ENCODE measurements at places on chromosomes 11 and 22.

DNA sequence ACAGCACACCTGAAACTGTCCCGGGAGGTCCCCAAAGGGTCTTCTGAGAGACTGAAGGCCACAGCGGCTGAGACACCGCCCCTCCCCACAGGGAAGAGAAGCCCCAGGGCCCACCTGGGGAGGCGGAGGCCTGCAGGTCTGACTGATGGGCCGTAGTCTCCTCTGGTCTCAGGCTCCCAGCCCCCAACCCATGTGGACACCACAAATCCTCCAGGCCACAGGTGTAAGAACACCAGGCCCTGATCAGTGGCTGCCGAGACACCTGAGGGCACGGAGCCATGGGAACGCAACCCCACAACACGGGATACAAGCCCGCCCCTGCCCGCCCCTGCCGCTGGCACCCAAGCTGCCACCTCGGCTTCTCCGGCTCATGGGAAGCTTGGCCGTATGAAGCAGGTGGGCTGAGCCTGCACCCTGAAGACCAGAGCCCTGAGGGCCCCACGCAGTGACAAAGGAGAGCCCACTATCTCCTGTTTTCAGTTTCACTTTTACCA, 46.3 kb downstream of the BRD1 start:
- DNase-seq: no peak

DNA sequence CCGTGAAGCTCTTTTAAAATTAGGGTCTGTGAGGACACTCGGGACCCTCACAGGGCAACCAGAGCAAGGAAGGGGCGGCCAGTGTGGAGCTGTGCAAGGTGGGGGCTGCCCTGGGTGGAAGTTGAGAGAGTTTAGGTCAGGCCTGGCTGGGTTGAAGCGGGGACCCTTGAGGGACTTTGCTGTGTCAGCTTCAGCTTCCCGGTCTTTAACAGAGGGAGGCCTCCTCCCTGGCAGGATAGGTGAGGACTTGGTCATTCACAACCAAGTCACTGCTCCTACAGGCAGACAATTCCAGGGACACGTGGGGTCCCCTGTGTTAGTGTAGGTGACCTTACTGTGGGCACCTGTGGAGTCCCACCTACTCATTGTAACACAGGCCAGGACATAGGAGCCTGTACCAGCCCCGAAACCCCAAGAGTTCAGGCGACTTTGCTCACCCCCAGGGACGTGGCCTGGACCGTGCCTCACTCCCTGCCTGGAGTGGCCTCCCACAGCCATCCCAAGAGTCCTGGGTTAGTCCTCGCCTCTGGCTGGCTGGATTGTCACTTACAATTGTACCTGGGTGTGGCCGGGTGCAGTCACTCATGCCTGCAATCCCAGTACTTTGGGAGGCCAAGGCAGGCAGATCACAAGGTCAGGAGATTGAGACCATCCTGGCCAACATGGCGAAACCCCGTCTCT, 18.8 kb upstream of the ARHGAP8 start:
- DNase-seq: no peak

DNA sequence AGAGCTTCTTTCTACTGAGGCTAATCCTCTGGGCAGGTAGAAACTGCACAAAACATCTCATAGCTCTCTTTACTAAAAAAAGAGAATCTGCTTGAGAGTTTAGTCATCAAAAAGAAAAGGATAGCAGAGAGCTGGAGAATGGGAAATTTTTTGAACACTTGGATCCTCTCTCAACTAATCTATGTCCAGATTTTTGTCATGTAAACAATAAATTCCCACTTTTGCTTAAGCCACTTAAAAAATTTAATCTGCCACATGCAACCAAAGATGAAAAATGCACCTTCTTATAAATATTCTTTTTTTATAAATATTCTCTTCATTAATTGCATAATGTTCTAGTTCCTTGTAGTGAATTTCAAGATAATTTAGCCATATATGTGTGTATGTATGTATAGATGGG, 10.5 kb downstream of the OR5D16 start:
- DNase-seq: no peak

- DNase-seq: no peak
Measured at GRCh38 chr11:123833095-123833494, 26.9 kb upstream of the OR6M1 start.

DNA sequence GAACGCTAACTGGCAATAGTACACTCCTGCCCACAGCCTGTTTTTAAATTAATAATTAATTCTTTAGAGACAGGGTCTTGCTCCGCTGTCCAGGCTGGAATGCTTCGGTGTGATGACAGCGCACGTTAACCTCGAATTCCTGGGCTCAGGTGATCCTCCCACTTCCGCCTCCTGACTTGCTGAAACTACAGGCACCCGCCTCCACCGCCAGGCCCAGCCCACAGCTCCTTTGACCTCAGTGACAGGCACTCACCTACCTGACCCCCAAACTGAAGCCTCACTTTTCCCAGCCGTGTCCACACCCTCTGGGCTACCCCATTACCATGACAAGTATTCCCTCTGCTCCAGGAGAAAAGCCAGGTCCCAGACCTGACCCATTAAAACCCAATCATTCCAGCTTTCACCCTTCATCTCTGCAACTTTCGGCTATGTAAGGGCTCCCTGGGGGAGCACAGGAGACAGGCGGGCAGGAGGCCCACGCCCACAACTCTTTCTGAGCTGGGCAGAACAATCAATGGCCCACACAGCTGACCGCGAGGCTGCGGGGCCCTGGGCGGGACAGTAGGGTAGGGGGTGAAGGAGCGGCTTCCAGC, 730 bp downstream of the LMNTD2 start:
- no peak for DNase-seq

DNA sequence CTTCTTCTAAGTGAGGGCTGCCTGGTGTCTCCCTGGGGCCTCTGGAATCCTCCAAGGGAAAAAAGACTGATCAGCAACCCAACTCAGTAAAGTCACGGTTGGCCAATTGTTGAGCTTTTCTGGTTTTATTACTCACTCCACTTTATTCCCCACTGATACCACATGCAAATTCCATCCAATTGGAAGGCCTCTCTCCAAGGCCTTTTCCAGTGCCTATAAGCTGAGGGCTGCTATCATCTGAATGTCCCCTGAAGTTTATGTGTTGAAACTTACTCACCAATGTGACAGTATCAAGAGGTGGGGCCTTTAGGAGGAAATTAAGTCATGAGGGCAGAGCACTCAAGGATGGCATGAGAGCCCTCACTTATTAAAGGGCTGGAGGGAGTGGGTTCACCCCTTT, 463.3 kb downstream of the BUD13 start:
- no peak for DNase-seq

DNA sequence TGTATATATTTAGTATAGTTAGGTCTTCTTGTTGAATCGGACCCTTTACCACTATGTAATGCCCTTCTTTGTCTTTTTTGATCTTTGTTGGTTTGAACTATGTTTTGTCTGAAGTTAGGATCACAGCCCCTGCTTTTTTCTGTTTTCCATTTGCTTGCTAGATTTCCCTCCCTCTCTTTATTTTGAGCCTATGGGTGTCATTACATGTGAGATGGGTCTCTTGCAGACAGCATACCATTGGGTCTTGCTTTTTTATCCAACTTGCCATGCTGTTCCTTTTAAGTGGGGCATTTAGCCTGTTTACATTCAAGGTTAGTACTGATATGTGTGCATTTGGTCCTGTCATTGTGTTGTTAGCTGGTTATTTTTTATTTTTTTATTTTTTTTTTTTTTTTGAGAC, 224.6 kb downstream of the INSC start:
- no peak for DNase-seq

GRCh38 chr11:76062733-76063132, 143.6 kb downstream of the WNT11 start:
- DNase-seq: no peak

DNA sequence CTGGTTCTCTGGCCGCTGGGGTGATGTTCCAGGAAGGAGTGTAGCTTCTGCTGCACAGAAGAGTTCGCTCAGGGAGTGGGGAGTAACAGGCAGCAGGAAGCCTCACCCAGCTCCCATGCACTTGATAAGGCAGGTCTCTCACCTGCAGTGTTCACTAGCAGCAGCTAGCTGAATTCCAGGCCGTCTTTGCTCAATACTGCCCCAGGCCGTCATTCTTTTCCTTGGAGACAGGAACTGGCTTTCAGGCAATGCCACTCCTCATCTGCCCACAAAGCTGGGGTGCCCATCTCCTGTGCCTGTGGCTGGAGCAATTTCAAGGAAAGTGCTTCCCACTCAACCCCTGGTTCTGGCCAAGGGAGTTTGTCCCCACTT, 66.1 kb downstream of the ARHGAP42 start:
- no peak for DNase-seq

DNA sequence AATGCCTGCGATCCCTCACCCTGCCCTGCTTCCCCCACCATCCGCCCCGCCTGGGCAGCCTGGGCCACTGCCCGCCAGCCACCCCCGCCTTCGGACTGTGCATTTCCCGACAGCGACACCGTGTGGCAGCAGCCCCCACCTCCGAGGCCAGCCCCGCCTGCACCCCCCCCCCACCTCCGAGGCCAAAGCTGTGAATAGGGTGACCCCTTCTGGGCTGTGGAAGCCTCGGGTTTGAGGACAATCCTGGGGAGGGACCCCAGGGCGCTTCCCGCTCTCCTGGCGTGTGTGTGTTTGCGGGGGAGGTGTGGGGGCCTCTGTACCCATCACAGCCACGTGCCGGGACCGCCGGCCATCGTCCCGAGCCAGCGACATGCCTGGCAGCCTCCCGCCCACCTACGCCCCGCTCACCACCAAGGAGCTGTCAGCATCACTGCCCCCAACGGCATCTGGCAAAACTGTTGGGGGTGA, 33.8 kb upstream of the PPARA start:
- peak; percentile 74 for DNase-seq

DNA sequence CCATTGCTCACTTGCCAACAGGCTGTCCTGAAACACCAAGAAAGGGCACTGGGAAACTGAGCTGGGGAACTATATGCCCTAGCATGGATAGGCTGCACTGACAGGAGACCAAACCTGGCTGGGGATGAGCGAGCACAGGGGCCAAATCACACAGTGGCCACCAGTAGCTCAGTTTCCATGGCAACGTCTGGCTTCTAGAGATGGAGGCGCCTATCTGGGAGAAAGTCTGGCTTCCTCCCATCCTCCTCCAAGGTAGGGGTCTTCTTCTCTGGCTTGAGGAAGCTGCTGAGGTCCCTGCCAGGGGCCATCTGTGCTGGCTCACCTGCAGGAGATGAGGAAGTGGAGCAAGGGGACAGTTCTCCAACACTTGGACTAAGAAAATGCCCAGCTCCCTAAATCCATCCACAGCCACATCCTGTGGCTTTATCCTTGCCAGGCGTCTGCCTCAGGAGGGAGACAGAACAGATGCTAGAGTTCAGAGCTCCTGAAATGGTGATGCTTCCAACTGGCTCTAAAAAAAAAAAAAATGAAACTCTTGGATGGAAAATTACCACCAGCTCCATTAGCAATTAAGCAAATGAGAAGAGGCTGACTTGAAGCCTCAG, 48.3 kb downstream of the SYT13 start:
- DNase-seq: no peak

DNA sequence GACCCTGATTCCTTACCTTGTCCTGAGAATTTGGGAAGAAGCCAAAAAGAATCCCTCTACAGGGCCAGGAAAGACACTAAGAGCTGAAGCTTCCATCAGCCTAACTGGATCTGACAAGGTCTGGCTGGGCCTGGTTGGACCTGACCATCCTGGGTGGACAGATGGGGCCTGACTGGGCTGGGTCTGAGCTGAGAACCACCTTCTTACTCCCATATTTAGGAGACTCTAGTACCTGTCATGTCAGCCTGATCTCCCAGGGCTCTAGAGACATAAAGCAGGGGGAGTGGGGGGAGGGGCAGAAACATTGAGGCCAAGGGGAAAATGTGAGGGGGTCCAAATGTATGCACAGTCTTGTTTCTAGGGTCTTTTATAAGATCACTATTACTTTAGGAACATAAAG, 129.9 kb downstream of the BUD13 start:
- no peak for DNase-seq

- no peak for DNase-seq
Measured at GRCh38 chr11:9895006-9895405, 231.1 kb downstream of the SWAP70 start.

DNA sequence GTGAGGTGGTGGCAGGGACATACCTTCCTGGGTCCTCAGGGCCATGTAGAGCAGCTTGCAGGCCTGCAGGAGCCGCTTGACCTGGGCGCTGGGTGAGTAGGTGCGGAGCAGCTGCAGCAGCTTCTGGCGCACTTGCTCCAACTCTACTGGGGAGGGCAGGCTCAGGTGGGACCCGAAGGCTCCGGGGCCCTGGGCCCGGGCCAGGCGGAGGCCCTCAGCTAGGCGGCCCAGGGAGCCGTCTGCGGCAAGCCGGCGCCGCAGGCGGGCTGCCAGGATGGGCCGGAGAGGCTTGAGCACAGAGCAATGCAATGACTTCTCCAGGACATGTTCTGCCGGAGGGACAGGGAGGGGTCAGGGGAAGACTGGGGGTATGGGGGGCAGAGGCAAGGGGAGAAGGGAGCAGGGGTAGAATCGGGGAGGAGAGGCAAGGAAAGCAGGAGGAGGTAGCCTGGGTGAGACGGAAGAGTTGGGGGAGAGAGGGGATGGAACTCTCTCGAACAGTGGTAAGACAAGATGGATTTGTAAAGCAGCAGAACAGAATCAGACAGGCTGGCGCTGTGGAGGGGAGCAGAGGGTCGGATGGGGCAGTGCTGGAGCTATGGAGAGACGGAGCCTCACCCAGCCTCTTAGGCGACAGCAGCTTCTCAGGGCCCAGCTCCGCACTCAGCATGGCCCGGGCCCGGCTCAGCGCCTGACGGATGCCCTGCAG, 2.2 kb downstream of the RIN1 start:
- no peak for DNase-seq

DNA sequence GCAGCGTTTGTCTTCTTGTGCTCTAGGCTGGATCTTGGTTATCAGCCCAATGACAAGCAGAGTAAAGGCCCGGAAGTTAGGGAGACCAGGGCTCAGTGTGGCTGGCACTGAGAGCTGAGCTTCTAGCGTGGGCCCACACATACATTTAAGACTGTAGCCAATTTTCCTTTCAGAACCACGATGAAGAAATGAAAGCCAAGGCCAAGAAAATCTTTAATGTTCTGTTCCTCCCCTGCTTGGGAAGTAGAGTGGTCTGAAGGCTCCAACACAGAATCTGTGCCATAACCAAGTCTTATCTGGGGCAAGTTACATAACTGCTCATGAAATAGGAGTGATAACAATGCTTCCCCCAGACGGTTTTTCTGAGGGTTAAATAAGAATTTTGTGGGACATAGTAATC, 4.7 kb upstream of the ST3GAL4 start:
- DNase-seq: no peak

GRCh38 chr22:45196926-45197605, 33.3 kb downstream of the NUP50 start:
- no peak for DNase-seq

GRCh38 chr11:111523343-111523742, 8.8 kb downstream of the HOATZ start:
- no peak for DNase-seq

GRCh38 chr22:24066865-24067264, 55.8 kb downstream of the CABIN1 start:
- DNase-seq: no peak

DNA sequence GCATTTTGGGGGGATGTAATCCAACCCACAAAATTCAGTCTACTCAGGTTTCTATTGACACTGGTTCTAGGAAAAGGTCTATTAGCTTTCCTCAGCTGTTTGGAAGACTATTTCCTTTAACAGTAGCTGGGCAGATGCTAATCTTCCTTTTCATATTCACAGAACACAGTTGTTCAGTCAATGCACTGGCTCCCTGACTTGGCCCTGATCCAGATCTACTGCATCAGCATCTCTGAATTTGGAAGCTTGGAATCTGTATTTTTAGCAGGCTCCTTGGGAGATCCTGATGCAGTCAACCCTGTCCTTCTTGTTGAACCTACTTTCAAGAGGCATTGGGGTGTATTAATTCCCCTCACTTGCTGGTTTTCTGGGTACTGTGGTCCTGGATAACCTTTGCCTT, 6.3 kb downstream of the HTATIP2 start:
- no peak for DNase-seq

Measured in stimulated activated CD4-positive, alpha-beta T cell treated with anti-CD3 and anti-CD28 coated beads, Interleukin-1b, Interleukin-23, amount 100 ng/mL, for 24 hours (primary cell).